Astrocyte (in vitro differentiated cells and primary cell): ENCODE measurements at places on chromosomes 3 and 15. TPM values are rescaled to one million over a fixed set of nuclear protein-coding genes. Genes with fewer than 3 reads are reported as not detected.
A peak's percentile ranks its signal among the peaks of the same experiment; 100 is the strongest.

Gene DNAH12
- total RNA-seq, result 0.23 and 0.36 TPM in 2 replicates

Gene LYZL4
- not detected in 2 replicates for total RNA-seq

Gene GPR62
- not detected in 2 replicates for total RNA-seq

Gene ZNF860
- total RNA-seq, result 2.7 and 3.7 TPM in 2 replicates

DNA sequence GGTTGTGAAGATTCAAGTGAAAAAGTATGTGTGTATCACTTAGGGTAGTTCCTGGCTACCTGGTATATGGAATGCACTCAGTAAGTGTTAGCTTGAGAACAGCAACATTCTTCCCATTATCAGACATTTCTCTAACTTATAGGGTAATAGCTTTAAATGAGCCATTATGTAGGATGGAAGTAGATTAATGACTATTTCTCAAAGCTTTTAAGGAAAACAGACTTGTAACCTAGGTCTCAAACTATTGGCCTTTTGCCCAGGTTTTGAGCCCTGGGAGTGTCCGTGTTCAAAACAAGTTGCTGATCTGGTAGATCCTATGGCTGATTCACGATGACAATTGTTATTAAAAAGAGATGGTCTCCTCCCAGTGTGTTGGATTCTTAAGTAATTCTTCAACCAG lies 129.1 kb upstream of the UMPS start:
- no peak for DNase-seq
- H3K4me3 ChIP-seq, result no peak overlapping the region
- no peaks in the 10 kb centered on the region for H3K36me3 ChIP-seq
- H3K27me3 ChIP-seq, result no peaks in the 10 kb centered on the region

DNA sequence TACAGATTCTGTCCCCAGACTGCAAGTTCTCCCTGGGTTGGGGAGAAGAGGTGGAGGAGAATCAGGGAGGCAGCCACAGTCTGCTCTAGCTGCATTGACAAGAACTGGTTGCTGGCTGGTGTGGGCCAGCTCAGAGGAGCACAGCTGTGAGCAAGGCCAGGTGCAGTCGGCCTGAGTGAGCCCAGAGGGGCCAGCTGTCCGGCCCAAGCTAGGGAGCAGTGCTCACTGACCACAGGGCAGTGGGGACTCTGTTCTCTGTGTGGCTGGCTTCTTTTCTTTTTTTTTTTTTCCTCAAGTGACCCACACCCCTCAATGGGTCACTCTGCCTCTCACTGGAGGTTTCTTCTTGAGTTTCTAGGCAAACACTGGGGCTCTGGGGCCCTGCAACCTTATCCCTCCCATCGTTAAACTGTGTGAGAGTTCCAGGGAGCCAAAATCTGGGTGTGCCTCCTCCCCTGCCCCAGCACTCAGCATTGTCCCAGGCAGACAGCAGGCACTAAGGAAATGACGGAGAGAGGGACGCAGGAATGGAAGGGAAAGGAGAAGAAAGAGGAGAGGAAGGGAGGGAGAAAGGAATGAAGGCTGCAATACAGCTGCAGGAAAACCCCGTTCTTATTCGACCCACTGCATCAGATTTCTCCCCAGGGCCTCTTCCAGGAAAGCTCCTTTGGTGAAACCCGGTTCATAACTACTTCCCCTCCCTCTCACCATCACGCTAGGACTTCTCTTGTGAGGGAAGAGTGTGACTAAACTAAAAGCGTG lies 37.7 kb upstream of the HES1 start:
- H3K27me3 ChIP-seq, result peaks cover 52% of the 10 kb centered on the region
- H3K4me3 ChIP-seq, result no peak overlapping the region
- H3K27ac ChIP-seq, result no peak overlapping the region
- H3K36me3 ChIP-seq, result no peaks in the 10 kb centered on the region

DNA sequence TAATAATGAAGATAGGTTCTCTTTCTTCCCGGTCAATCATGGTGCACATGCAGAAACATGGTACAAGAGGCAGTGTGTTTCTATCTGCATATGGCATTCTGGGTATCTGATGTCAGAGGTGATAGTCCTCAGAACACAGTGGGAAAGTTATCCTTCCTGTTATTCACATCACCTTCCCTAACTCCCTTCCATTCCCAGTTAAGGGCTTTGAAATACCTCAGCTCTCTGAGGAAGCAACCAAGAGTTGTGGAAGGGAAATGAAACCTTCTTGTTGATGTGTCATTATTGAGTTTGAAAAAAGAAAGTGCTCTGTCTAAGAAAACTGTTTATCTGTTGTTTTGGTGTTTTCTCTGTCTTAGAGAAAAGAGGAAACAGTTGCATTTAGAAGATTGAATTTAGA lies 21.9 kb upstream of the P2RY13 start:
- H3K4me1 ChIP-seq, result no peaks in the 10 kb centered on the region
- no peak for DNase-seq
- H3K36me3 ChIP-seq, result no peaks in the 10 kb centered on the region
- no peaks in the 10 kb centered on the region for H3K27me3 ChIP-seq
- no peak overlapping the region for H3K27ac ChIP-seq

DNA sequence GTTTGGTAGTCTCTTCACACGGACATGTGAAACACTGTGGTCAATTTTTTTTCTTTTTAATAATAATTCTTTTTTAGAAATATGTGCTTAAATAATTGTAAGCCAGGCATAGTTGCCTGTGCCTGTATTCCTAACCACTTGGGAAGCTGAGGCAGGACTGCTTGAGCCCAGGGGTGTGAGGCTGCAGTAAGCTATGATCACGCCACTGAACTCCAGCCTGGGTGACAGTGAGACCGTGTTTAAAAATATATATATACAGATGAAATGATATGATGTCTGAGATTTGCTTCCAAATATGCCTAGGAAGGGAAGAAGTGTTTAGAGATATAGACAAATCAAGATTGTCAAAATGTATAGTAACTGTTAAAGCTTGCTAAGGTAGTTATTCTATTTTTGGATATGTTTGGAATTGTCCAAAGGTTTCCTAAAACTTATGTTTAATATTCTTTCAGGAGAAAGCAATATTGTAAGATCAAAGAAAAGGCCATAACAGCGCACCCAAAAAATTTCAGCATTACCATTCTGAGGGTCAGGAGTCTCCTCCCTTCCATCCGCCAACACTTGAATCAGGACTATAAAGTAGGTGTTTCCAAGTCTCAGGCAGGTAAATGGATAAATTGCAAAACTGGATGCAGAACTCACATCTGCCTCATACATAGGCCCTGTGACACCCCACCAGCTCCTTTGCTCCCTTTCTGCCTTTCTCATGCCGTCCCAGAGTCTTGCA lies 532 bp upstream of the SELENOT start:
- peak overlapping the region; percentile 95 for H3K4me3 ChIP-seq
- peaks cover 28% of the 10 kb centered on the region for H3K4me1 ChIP-seq
- H3K27me3 ChIP-seq, result no peaks in the 10 kb centered on the region
- H3K27ac ChIP-seq, result peak overlapping the region; percentile 91
- no peak for DNase-seq
- H3K36me3 ChIP-seq, result peaks cover 2% of the 10 kb centered on the region

- H3K27ac ChIP-seq, result peak overlapping the region; percentile 99
- H3K27me3 ChIP-seq, result no peaks in the 10 kb centered on the region
- peaks cover 66% of the 10 kb centered on the region for H3K4me1 ChIP-seq
- peak; percentile 100 for DNase-seq
- H3K4me3 ChIP-seq, result peak overlapping the region; percentile 47
- H3K36me3 ChIP-seq, result peaks cover 9% of the 10 kb centered on the region
Measured at GRCh38 chr15:98896802-98897732, 110.5 kb downstream of the PGPEP1L start.

DNA sequence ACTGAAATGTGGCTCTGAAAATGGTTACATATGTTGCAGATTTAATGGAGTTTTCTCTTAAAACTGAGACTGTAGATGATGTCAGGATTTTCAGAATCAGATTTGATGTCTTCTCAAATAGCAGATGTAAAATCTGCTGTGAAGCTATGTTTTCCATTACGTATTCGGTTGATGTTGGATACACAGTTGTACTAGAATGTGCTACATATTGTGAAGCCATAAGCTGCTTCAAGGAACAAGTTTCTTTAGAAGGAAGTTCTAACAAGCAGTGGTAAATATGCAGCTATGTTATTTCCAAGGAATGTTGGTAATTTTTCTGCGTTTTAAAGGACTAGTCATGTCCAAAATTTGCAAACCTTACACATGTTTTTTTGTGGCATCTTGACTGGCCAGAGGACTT lies 197.7 kb downstream of the RBMS3 start:
- H3K4me3 ChIP-seq, result no peak overlapping the region
- H3K27me3 ChIP-seq, result no peaks in the 10 kb centered on the region
- H3K36me3 ChIP-seq, result no peaks in the 10 kb centered on the region
- H3K4me1 ChIP-seq, result no peaks in the 10 kb centered on the region
- DNase-seq, result peak; percentile 37
